ENCODE measurements at places on chromosomes 13 and 19.

- no peak for DNase-seq
These were observed 102.1 kb downstream of the VWA8 start for GRCh38 chr13:41858780-41859179.

GRCh38 chr19:4636151-4636717 is 3.1 kb upstream of the TNFAIP8L1 start:
- DNase-seq = no peak

GRCh38 chr19:19471682-19472081 is 43.7 kb downstream of the TSSK6 start:
- DNase-seq = no peak

DNA sequence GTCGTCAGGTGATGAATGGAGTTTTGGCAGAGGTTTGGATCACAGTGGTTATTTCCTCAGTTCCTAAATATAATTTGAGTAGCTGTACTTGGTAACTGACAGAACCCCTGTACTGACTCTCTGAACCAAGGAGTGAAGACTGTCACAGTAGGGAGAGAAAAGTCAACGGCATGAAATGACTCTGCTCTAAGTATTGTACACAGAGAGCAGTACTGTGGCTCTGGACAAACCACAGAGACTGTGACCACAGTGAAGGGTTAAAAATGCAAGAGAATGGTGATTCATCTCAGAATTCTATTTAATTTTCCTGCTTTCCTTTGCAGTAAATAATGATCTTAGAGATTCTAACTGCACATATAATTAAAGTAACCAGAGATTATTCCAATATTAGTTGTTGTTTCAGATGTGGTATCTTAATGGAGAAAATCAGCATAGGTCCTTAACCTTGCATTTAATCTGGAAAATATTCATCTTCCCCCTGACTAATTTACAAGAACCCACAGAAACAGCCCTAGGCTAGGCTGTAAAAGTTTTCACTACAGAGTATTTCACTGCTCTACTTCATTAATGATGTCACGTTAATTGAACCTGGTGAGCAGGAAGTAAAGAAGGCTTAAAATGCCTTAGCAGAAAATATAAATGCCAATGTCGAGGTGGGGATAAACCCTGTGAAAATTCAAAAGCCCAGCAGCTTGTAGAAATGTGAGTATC is 221.9 kb downstream of the LIG4 start:
- no peak for DNase-seq

DNA sequence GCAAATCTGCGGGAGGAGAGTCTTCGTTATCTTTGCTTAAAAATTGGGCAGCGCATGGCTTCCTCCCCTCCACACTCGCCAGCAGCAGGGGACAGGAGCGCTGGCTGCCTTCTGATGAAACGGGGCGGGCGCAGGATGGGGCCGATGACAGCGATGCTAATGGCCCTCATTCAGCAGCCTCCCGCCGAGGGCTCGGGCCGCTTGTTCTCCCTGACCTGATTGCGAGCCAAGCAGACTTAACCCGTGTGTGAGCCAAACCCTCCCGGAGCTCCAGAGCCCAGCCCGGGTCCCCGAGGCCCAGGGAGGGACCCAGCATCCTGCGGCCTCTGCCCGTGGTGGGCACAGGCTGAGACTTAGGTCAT is 90.3 kb downstream of the KDM4B start:
- no peak for DNase-seq

- DNase-seq = no peak
These were observed 22.0 kb upstream of the TPT1 start for GRCh38 chr13:45362939-45363338.

DNA sequence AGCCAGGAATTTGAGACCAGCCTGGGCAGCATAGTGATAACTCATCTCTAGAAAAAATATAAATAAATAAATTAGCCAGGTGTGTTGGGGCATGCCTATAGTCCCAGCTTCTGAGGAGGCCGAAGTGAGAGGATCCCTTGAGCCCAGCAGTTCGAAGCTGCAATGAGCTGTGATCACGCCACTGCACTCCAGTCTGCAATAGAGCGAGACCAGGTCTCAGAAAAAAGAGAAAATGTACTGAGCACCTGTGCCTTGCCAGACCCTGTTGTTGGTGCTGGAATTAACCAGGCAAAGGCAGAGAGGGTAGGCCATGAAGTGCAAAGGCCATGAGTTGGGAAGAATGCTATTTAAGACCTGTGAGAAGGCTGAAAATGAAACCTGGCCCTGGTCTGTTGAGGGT is 2.7 kb downstream of the CYTH2 start:
- DNase-seq = no peak

GRCh38 chr13:102510072-102510471 is 86.7 kb upstream of the TPP2 start:
- DNase-seq = no peak

DNA sequence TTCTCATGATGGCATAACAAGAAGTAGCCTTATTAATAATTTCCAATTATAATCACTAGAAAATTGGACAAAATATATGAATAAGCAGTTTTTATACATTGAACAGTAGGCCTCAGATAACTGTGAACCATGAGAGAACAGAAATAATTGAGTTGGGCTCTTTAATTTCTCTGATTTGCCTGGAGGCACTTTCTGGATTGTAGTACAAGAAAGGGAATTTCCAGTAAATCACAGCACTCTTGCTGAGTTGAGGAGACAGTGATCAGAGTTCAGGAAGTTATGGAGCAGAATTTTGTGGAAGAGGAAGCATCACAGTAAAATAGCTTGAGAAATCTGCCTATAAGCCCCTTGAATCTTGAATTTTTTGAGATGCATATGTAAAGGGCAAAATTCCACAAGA is 216.2 kb downstream of the MAB21L1 start:
- no peak for DNase-seq

GRCh38 chr13:71285700-71286099 is 581.3 kb downstream of the DACH1 start:
- no peak for DNase-seq

DNA sequence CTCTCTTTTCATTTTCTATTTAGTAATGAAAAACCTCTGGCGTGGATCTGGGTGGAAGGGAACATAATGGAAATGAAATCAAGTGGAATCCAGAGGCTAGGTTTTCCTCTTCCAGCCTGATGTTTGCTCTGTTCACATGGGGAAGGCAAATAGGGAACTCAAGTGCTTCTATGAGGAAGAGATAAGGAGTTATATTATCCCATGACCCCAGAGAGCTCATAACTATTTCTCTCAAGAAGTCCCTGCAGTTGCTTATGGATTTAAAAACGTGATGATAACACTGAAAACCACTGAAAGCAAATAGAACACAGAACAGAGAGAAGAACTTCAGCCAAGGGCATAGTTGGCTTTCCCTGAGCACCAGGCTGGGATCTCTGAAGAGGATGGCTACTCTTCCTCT is 157.8 kb downstream of the B3GLCT start:
- DNase-seq = no peak

DNA sequence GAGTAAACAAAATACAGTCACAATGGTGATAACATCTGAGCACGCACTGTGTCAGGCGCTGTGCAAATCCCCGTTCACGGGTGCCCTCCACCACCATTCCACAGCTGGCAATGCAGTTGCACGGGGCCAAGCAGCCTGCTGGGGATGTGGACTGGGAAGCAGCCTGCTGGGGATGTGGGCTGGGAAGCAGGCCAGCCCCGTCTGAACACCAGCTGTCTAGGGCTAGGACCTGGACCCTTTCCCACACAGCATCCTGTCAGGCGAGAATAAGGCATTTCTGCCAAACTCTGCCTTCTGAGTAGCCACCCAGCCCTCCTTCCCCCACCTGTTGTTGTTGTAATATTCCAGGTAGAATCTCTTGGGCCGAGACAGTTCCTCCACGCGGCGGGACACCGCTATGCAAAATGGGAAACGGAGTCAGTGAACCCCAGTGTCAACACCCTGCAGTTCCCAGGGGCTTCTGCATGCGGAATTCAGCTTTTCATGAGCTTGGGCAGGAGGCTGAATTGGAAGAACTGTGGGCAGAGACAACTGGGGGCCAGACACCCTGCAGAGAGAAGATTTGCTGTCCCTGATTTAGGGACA is 27.8 kb upstream of the MIER2 start:
- DNase-seq = no peak

DNA sequence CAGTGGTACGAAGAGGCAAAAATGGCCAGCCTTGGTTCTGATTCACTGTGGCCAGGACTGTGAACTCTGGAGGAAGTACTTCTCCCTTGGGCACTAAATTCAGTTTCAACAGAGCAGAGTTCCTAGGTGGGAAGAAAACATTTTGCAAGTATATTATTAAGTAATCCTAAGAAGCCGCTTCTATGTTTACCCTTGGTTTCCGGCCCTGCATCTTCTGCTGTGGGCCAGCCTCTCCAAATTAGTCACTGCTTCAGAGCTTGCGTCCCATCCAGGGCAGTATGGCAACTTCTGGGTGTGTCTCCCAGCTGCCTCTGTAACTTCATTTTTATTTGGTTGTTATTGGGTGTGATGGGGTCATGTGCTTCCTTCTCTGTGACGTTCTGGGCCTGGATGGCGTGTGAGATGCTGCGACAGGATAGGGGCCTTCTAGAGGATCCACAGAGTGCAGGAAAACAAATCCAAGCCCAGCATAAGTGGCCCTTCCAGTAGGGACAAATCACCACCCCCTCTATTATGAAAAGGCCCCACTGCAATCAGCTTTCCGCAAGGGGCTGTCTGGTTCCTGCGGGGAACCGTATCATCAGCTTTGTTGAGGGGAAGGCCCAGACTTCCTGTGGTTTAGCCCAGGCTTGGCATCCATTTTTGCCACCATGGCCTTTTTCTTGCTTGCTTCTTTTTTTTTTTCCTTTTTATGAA is 55.1 kb upstream of the C1QTNF9 start:
- DNase-seq = peak; percentile 86

- DNase-seq = no peak
These were observed 266.4 kb downstream of the ENOX1 start for GRCh38 chr13:43520351-43520750.

GRCh38 chr13:21034603-21035191 is 26.7 kb downstream of the LATS2 start:
- no peak for DNase-seq

DNA sequence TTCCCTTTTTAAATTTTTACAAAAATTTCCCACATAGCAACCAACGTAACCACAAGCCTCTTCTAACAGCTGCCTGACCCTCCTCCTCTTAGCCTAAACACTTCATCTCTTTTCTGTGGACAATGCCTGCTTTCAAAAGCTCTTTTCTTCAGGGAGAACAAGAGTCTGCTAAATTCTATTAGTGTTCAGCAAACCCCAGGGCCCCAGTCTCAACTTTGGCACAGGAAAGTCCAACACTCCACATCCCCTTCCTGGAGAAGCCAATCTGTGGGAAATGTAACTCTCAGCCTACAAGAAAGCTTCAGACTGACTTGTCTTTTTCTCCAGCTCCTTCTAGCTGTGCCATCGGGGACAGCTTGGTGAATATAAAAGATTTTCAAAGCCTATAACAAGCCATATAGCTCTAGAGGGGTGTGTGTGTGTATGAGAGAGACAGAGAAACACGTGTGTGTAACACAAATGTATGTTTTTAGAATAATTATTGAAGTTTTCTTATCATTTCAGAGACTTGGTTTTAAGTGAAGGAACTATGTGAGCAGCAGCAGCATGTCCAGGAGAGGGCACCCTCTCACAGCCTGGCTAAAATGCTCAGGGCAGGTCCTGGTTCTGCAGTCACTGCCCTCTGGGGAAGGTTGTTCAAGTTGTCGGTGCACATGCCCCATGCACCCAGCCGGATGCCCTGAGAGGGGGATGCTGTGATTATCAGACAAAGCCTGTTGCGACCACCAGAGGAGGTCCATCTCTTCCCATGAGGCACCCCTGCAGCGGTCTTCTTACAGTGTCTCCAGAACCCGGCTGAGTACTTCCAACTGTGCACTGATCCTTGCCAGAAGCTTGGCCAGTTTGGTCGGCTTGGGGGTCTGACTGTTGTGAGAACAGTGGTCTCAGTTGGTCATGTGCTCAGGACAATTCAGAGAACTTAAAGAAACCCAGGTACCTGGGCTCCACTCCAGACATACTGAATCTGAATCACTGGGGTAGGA is 34.4 kb downstream of the CCDC70 start:
- DNase-seq = no peak

DNA sequence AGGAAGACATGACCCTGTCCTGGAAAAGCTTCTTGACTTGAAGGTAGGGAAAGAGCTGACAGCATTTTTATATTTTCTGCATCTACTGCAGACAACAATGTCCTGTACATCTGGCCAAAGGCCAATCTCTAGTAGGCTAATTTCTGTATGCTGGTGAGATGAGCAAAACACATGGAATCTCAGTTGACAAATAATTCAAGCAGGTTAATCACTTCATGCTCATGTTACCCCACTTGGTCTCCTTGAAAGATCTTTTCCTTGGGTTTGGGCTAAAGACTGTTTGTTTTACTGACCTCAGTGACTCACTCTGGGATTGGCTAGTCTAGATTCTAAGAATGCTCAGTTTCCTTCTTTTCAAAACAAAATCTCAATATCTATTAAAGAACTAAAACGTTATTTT is 298.8 kb downstream of the LMO7 start:
- DNase-seq = no peak

- DNase-seq = no peak
These were observed 48.1 kb downstream of the CRTC1 start for GRCh38 chr19:18731562-18732008.

All from SIG-M5 (cell line).